Left hindlimb (tissue), 1 donor: ENCODE measurements at places on chromosomes 16 and 17.

- no peak for DNase-seq
These were observed 38.9 kb downstream of the UBE2G1 start for GRCh38 chr17:4327606-4328005.

- peak; percentile 85 for DNase-seq
These were observed 18.2 kb upstream of the ABR start for GRCh38 chr17:1197781-1198490.

- DNase-seq = no peak
These were observed 137.5 kb upstream of the PLCG2 start for GRCh38 chr16:81641395-81642106.

- no peak for DNase-seq
These were observed 6.5 kb downstream of the LGALS3BP start for GRCh38 chr17:78973196-78973595.

GRCh38 chr16:17460890-17461289 lies 9.9 kb downstream of the XYLT1 start:
- no peak for DNase-seq

GRCh38 chr17:914561-914960 lies 65.0 kb downstream of the NXN start:
- no peak for DNase-seq

GRCh38 chr16:24700549-24701392 lies 28.7 kb upstream of the TNRC6A start:
- DNase-seq = peak; percentile 61

- DNase-seq = no peak
These were observed 520.8 kb downstream of the HAPSTR1 start for GRCh38 chr16:9612267-9612666.

GRCh38 chr17:80890196-80890920 lies 101.3 kb upstream of the CHMP6 start:
- DNase-seq = peak; percentile 16
